ENCODE measurements at places on chromosomes 4 and X.

GRCh38 chr4:153409924-153410501 lies 56.1 kb upstream of the TMEM131L start:
- DNase-seq: no peak

GRCh38 chr4:153676984-153677383 lies 7.1 kb upstream of the TLR2 start:
- DNase-seq: peak; percentile 75

DNA sequence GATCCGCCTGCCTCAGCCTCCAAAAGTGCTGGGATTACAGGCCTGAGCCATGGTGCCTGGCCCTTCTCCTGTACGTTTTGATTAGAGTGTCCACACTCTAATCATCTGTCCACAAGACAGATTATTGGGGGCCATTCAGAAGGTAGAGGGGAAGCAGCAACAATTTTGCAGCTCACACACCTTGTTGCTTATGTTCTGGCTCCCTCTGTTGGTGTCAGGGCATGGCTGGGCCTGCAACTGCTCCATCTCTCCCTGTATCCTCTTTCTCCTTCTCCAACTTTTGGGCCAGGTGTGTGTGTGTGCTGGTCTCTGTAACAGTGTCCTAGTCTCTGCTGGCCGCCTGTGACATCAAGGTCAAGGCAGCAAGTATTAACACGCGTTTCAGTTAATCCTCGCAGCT lies 125.5 kb upstream of the MBNL3 start:
- DNase-seq: no peak

DNA sequence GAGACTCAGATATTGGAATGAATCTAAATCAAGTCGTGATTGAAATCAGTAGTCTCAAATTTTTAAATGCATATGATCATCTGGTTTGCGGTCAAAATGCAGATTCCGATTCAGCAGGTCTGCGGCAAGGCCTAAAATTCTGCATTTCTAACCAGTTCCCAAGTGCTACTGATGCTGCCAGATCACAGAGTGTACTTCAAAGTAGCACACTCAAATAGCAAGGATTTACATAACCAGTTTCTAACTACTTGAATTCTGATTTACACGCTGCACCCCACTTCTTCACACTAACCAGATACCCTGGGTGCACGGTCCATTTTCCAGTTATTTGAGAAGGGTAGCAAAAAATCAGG lies 752 bp downstream of the MBTPS2 start:
- no peak for DNase-seq

- DNase-seq: no peak
These were observed 129.3 kb upstream of the FAT1 start for GRCh38 chr4:186852964-186853391.

DNA sequence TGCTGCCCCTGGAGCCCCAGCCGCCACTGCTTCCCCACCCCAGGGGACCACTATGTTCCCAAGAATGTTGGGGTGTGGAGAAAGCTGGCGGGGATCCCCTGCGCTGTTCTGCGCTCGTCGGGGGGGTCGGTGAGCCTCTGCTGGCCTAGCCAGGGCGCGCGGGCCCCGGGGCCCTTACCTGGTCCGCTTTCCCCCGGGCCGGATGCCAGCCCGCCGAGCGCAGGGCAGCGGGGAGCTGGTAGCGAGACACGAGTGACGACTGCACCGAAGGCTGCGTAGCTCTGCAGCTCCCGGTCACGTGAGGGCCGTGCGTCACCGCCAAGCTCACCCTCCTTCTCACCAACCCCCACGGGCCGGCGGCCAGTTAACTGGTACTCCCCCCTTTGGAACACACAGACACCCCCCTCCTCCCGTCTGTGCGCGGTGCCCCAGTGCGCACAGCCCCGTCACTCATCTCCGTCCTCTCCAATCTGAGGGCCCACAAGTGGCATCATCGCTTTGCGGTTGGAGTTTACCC lies at the start of gene BEX1:
TSS of gene BEX1 (minus strand) at position 254 of the 517 bp plus-strand sequence. CDS start 897 bp downstream, outside the sequence.
- DNase-seq: no peak

- no peak for DNase-seq
These were observed 35.8 kb upstream of the TNIP3 start for GRCh38 chr4:121199742-121200561.

DNA sequence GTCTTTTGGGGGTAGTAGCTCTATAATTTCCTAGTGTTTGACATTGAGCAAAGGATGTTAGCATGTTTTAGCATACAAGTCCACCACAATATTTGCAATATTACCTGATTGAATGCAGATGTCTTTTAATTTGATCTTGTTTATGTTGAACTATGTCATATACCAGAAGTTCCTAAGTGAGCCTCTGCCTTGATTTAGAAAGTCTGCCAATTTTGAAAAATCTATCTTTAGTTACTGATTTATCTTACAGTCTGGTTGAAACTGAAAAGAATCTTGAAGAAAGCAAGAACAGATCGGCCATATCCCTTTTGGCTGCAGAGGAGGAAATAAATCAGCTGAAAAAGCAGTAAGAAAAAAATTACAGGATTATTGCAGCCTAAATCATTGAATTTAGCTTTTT lies 18.5 kb downstream of the SPATA18 start:
- DNase-seq: no peak

DNA sequence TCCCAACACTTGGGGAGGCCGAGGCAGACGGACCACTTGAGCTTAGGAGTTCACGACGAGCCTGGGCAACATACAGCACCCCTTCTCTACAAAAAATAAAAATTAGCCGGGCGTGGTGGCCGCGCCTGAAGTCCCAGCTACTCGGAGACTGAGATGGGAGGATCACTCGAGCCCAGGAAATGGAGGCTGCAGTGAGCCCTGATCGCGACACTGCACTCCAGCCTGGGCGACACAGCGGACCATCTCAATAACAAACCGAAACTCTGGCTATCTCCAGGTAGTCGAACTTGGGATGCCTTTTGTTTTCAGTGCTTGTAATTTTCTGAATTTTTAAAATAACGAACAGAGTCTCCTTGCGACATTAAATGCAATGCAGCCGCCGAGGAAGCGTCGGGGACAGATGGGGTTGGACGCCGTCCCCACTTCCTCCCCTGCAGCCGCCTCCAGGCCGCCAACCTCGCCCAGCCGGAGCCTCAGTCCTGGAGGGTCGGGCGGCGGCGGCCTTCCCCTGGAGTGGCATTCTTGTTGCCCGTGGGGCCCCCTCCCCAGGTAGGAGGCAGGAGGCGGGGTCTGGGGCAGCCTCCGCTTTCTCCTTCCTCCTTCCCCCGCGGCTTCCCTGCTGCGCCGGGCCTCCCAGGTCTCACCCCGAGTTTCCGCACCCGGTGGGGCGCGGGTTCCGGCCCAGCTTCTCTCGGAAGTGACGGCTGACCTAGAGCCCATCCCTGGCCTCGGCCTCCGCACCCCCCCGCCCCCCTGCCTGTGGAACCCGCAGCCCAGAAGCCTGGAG lies 14.6 kb downstream of the HMX1 start:
- DNase-seq: no peak

DNA sequence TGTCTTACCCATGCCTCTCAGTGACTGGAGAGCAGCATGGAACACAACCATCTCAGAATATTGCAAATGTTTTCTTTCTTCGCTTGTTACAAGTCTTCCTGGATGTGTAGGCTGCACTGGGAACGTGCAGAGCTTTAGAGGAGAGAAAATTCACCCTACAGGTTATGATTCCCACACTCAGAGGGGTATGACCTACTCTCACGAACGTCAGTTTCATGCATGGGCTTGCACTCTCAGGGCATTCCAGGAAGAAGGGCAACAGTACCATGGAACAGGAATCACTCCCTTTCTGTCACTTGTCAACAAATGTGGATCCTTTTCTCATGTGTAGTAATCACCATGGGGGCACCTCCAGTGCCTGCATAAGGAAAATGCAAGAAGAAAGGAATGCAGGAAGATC lies 75.8 kb downstream of the NBDY start:
- no peak for DNase-seq

- DNase-seq: no peak
These were observed 2.6 kb downstream of the CXCL2 start for GRCh38 chr4:74096265-74096980.

DNA sequence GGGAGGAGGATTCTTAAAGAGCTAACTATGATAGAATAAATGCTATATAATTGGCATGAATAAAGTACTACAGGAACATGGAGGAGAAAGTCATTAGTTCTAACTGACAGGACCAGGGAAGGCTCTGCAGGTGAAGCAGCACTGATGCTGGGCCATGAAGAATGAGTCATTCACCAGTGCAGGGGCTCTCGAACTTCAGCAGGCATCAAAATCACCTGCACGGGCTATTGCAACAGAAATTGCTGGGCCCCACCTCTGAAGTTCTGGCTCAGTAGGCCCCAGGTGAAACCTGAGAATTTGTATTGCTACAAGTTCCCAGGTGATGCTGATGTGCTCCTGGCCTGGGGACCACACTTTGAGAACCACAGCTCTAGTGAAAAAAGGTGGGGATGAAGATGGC lies 33.7 kb downstream of the TMEM150C start:
- DNase-seq: no peak

- DNase-seq: no peak
These were observed 315.2 kb upstream of the SLIT2 start for GRCh38 chr4:19936476-19936875.

DNA sequence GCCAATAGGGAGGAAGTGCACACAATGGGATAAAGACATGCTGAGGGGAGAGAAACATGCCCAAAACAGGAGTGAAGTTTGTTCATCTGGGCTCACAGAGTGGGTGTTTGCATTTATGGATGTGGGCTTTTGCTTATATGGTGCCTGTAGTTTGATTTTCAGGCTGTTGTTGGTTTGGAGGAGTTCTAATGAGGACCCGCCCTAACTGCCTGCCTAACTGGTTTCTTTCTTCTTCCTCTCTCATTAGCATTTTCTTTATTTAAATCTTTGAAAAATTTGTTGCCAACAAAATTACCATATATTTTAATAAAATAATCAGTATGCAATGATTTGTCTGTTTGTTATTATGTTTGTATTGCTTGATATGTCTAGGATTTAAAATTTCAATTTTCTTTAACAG lies 1965.8 kb downstream of the C4orf33 start:
- no peak for DNase-seq

DNA sequence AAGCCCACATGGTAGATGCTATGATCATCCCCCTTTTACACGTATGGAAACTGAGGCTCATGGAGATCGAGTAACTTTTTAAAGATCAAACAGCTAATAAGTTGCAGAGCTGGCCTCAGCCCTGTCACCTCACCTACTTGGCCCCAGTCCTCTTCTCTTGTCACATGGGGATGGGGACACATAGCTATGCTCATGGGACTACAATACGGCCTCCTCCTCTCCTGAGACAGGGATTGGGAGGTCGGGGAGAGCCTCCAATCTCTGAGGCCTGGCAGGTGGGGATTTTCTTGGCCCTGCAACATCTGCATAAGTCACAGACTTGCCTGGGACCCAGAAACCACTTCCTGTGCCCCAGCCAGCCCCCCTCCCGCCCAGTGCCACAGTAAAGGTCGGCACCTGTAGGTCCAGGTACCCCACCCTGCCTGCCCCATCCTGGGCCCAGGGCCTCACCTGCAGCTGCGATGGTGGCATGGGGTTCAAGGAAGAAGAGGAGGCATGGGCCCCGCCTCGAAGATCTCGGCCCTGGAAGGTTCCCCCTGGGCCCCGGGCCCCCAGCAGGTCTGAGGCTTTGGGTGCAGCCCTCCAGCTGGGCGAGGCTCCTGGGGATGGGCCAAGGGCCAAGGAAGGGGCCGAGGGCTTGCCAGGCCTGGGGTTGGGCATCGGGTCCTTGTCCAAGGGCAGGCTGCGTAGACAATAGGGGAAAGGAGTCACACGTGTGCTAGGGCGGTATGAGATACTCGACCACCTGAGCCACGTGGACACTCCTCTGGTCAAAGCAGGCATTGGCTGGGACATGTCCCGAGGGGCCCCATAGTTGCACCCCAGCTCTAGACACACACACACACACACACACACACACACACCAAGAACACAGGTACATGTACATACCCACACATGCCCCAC lies 6.4 kb downstream of the FOXP3 start:
- DNase-seq: no peak

DNA sequence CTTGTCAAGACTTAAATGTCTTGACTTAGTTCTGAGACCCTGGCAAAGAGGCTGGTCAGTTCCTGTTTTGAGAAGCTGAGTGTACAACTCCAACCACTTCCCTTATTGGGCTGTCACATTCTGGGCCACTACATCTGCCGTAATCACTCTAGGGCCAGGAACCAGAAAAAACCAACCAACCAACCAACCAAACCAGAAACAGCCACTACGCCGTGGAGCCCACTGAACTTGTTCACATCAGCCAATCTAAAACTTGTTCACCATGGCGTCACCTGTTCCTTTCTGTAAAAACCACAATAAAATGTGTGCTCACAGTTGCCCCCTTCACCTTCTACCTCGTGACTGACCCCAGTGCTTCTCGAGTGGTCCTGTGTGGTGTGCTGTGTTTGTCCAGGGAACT lies 107.3 kb downstream of the JADE1 start:
- DNase-seq: no peak

GRCh38 chr4:121217351-121217750 lies 53.2 kb upstream of the TNIP3 start:
- no peak for DNase-seq

DNA sequence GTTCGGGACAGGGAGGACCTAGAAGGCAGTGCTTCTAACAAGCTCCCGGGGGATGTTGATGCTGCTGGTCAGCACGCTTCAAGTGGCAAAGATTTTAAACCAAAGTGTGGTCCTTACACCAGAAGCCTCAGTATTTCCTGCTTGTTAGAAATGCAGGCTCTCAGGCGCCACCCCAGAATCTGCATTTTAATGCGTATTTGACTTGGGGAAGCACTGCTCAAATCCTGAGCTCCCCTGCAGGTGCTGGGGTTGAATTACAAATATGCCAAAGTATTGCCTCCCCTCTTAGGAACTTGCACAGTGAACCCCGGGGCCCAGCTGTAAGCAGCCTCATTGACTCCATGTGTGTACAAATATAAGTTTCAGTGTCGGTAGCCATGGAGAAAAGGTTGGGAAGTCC lies 70.8 kb upstream of the RAI2 start:
- no peak for DNase-seq

GRCh38 chr4:29013341-29013740 lies 1706.8 kb upstream of the PCDH7 start:
- DNase-seq: no peak
